ENCODE measurements at places on chromosomes 5 and 9. TPM values are rescaled to one million over a fixed set of nuclear protein-coding genes. Genes with fewer than 3 reads are reported as not detected.

GRCh38 chr5:37112383-37112991, 136.7 kb downstream of the CPLANE1 start:
- no peak for DNase-seq

GRCh38 chr5:153459051-153459743, 31.3 kb upstream of the GRIA1 start:
- no peak for DNase-seq

GRCh38 chr9:115444959-115445358, 327.0 kb upstream of the TNC start:
- no peak for DNase-seq

Gene XRCC4
- 12.2 TPM for total RNA-seq

DNA sequence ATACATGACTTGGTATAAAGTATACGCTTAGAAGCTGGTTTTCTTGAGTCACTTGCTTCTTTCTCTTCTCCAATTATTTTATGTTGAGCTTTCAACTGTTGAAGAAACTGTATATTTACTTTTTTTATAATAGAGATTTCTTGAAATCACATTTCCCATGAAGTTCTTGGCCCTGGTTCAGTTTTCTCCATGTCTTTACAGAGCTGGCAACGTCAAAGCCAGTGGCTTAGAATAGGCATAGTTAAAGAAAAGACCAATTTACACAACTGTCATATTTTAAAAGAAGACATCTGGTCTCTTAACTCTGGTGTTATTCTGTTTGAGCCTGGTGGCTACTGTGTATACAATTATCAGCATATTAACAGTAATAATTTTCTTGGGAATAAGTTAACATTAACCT, 1249.3 kb downstream of the CDH12 start:
- no peak for DNase-seq

DNA sequence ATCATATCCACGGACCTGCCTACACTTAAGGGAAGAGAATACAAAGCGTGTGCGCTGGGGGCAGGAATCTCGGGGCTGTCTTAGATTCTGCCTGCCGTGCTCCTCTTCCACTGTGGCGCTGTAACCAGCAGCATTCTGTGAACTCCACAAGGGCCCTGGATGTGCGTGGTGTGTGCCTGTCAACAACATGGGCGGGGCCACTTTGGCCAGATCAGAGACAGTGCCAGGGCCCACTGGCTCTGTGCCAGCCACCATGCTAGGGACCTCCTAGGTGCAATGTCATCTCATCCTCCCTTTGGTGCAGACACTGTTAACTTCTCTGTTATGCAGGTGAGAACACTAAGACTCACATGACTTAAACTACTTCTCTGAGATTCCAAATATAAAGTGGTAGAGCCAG, 113.7 kb downstream of the COL23A1 start:
- no peak for DNase-seq

DNA sequence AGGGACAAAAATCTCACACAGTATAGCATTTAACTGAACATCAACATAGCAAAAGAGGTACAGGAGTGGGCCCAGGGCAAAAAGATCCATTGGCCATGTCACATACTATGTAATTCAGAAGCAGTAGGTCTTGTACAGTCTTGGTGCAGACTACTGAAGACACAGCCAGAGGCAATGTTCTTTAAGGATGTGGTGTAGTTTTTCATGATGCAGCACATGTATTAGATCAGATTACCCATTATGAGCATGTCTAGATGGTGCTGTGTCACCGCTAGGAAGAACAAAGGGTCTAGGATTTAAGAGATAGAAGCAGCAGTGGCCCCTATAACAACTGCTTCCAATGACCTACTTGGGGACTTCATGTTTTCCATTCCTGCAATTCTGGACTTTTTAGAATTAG, 610.4 kb upstream of the MEF2C start:
- DNase-seq: peak; percentile 57

DNA sequence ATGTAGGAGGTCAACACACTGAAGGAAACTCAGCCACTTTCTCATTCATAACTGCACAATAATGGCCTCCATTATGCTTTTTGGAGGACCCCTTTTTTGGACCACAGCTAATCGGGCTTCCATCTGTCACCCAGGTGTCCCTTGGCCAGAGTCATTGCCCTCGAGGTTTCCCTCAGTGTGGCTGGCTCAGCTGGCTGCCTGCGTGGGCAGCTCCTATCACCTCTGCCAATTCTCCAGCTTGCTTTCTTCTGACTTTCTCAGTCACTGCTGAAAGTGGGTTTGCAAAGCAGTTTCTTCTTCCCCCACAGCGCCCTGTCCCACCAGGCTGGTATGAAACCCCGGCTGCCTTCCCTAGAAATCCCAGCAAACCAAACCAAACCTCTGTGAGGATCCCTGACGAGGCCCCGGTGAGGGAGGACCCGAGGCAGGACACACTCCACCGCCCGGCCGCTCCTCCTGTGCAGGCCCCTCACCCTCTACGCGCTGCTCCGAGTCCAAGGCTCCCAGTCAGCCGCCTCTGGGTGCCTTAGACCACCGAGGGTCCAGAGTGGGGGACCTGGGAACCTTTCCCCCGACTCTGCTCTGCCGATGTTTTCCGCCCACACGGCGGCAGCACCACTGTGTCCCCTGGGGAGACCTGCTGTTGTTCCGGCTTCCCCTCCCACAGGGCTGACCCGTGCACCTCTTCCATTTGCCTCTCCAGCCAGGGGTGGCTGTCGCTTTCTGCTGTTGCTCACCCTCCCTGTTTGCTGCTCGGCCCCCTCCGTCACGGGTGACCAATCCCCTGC, 109.5 kb downstream of the TENT4A start:
- no peak for DNase-seq

DNA sequence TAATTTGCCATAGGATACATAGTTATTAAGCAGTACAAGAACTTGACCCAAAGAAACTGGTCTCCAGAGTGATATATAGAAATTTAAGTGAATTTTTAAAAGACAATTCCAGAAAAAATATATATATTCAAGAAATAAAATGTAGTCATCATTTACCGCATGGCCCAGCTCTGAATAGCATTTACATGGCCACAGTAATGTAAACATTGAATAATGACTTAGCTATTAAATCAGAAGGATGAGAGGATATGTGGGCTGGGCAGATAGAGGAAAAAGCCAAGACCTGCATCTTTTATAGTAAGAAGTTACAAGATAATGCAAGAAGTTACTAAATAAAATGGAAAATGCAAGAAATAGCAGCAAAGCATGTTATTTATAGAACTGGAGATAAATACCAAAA, 405.2 kb upstream of the WWC1 start:
- DNase-seq: no peak

- DNase-seq: peak; percentile 94
Observed at GRCh38 chr9:73683862-73684591, 532.4 kb downstream of the ANXA1 start.

DNA sequence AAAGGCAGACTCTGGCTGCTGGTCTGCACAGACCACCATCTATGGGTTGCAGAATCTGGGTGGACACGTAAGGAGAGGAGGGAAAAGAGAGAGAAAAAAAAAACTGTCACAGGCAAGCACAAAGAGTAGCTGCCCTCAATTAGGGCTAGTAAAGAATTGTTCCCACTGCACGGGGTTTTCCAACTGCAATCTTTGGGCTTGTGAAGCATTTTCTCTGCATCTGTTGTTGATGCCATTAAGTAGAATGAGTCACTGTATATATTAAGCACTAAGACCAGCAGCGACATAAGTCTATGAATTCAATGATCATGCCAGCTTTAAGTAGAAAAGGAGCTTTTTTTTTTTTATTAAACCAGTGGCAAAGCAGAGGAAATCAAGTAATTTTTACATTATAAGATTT, 40.2 kb downstream of the MED10 start:
- DNase-seq: no peak

Measured in foreskin keratinocyte (primary cell).